ENCODE measurements at places on chromosomes 1 and 21.

GRCh38 chr1:41485605-41486004, 1.1 kb upstream of the EDN2 start:
- DNase-seq: no peak

- DNase-seq: no peak
These were observed 43.1 kb downstream of the RASSF5 start for GRCh38 chr1:206550446-206550845.

DNA sequence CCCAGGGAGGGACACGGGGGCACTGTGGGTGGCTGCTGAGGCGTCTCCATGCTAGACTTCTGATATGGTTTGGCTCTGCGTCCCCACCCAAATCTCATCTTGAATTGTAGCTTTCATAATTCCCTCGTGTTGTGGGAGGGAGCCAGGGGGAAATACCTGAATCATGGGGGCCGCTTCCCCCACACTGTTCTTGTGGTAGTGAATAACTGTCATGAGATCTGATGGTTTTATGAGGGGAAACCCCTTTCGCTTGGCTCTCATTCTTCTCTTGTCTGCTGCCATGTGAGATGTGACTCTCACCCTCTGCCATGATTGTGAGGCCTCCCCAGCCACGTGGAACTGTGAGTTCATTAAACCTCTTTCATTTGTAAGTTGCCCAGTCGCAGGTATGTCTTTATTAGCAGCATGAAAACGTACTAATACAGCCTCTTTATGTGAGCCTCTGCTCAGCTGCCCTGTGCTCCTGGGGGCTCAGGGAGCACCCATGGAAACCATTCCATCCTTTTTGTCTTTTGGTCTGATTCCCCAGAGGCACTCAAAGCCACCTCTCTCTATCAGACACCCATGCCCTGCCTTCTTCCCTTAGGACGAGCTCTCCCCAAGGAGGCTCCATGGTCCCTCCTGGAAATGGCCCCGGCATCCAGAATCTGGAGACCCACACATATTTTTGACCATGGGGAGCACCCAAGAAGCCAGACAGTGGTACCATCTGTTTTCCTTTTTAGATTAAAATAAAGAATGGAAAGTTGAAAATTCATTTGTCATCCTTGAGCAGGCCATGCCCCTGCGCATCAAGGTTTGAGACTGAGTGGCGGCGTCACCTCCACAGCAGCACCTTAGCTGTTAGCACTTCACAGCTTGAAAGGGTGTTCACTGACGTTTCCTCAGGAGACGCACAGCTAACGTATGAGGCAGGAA, 65.9 kb upstream of the FAM20B start:
- no peak for DNase-seq

DNA sequence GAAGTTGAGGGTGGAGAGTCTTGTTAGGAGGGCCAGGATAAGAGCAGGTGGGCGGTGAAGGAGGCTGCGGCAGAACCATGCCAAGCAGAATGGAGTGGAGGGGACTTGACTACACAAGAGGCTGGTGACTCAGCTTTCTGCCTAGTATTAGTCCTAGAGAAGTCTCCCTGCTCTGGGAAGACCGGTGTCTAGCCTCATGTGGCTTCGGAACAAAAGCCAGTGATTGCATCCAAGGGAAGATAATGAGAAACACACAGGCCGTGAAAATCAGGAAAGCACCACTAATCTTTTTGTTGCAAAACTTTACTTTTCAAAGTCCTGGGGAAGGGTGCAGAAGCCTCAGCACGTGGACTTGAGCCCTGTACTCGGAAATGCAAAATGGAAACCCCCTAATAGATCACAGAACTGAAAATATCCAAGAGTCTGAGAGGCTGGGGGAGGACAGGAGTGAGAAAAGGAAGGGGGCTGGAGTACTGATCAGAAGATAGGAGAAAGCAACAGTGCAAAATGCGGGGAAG, 31.4 kb downstream of the DDR2 start:
- DNase-seq: peak; percentile 57

DNA sequence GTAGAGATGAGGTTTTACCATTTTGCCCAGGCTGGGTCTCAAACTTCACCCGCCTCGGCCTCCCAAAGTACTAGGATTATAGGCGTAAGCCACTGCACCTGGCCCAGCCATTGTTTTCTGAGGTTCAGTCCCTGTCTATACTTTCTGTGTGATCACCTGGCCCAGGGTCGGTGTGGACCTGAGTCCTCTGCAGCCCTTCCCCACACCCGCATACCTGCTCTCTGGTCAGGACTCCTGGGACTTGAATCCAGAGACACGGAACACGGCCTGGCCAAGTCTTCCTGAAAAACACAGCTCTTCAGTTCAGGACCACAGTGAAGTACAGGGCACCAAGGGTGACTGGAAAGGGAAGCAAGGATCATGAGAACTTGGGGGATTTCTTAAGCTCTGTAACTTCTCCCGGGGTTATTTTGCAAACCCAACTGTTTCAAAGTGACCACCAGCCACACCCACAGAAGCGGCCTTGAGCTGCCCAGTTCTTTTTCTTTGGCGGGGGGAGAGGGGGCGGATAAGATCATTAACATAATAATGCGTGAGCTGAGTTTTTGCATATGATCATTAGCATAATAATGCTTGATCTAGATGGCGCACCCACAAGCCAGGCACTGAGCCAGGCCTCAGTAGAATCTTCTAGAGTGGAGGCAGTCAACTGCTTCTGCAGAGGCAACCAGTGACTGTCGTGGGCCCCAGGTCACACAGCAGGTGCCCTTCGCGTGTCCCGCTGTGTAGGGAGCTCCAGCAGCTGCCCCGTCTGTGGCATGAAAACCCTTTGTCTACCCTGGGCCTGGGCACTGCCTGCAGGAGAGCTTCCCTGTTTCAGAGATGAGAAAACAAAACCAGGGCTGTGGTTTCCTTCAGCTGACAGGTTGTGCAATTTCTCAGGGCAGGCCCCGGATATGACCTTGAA, 1.7 kb upstream of the NADK start:
- no peak for DNase-seq

DNA sequence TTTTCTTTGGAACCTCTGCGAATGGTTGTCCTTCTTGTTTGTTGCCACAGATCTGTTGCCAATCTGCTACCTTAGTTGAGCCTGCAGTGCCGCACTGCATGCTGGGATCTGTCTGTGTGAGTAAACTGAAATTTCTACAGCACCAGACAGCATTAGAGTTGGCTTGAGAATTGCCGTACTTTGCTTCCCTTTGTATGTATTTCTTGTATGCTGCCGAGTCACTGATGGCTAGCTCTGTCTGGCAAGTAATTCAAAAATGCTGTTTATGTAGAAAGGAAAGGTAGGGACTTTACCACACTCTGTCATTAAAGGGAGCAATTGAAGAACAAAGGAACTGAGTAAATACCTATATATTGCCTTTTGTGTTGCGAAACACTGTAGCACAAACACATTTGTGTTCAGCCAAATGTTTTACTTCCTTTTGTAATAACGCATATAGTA, 857.4 kb downstream of the USP25 start:
- DNase-seq: no peak

DNA sequence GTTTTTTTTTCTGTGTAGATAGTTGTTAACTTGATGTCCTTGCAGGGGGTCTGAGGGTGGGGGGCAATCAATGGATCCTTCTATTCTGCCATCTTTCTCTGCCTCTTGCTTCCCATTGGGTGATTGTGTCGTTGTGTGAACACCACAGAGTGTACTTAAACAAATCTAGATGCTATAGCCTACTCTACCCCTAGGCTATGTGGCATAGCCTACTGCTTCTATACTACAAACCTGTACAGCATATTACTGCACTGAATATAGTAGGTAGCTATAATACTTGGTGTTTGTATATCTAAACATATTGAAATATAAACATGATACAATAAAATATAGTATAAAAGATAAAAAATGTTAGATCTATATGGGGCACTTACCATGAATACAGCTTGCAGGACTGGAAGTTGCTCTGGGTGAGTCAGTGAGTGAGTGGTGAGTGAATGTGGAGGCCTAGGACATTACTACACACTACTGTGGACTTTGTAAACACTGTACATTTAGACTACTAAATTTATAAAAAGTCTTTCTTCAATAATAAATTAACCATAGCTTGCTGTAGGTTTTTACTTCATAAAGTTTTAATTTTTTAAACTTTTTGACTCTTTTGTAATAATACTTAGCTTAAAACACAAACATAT, 105.4 kb downstream of the CENPF start:
- no peak for DNase-seq

DNA sequence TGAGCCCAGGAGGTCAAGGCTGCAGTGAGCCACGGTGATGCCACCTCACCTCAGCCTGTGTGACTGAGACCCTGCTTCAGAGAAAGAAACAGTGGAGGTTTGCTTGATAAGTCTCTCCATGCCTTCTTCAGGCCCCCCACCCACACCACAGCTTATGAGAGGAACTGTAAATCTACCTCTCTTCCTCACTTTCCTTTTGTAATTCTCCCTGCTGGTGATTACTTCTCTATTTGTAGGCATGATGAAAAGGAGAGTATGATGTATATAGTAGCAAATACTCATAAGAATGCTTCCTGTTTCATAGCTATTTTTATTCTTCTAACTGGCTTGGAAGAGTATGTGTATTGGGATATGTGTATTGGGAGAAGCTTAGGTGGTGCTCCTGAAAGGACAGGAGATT, 186.3 kb downstream of the VPS13D start:
- DNase-seq: no peak

DNA sequence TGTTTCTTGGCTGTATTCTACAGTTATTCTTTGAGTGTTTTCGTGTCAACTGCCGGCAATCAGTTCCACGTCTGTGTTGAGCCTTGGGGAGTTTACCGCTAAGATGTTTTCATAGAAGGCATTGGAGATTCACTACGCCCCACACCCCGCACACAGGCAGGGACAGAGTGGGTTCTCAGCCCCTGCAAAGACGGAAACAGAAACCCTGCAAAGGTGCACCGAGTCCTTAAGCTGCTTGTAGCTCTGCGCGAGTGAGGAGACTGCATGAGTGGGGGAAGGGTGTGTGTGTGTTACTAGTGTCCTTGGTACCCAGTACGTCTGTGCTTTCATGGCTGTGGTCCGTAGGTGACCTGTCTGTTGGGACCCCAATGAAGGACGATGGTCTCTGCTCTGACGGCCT, 1.9 kb downstream of the LHX4 start:
- no peak for DNase-seq

- no peak for DNase-seq
These were observed 84.3 kb upstream of the HP1BP3 start for GRCh38 chr1:20871419-20871818.

GRCh38 chr1:228281631-228282328, 73.9 kb downstream of the OBSCN start:
- no peak for DNase-seq

- no peak for DNase-seq
These were observed 187.7 kb upstream of the RNPC3 start for GRCh38 chr1:103337779-103338178.

Measured in non-pigmented ciliary epithelial cell (primary cell).